Activated T-cell treated with anti-CD3 and anti-CD28 coated beads for 1 hour (primary cell): ENCODE measurements at places on chromosomes 12 and 14.

DNA sequence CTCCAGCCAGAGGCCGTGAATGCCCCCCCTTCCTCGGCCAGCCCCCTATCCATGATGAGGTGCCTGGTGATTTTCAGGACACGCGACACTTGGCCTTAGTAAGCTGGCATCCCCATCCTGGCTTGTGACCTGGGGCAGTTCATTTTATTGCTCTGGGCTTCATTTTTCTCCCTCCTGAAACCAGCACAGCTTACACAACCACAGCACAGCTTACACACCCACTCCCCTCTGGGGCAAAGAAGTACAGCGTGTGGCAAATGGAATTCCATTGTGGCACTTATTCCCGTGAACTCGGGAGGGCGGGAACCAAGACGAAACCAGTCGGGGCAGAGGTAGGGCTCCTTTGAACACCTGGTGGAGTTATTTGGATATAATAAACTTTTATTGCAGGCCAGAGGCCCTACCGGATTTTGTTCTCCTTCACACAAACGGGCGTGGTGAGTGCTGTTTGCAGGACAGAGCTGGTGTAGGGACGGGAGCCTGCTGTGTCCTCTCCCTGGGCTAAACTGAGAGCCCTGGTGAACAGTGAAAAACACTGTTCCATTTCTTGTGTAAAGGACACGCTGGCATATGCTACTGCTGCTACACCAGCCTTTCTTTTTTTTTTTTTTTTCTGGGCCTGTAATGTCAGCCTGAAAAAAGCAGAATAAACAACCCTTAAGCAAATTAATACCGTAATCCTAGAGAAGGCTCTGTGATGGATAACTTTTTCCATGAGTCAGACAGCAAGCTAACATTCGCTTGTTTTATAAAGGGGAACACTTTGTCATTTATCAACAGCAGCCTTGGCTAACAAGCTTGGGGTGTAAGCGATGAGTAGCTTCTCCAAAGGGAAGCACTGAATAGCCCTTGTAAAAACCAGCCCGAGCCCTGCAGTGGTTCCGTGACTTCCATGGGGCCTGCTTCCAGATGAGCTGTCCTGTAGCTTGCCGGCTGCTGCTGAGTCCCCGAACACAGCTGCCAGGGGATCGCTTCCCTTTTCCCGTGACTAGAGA lies 29.3 kb downstream of the CD9 start:
- no peak for DNase-seq

DNA sequence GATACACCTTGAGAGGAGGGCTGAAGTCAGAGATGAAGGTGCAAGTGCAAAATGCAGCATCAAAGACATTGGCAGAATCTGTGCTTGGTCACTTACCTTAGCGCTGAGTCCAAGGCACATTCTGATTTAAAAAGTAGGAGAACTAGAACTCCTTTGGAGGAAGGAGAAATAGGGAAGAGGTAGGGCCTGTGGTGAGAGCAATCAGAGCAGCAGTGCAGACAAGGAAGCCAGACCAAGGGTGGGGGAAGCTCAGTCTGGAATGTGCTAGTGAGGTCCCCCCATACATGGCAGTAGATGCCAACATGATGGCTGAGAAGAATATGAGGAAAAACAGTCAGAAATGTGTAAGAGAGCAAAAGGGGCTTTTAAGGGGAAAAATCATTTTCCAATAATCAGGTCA lies 206.5 kb downstream of the SSPN start:
- DNase-seq: no peak

DNA sequence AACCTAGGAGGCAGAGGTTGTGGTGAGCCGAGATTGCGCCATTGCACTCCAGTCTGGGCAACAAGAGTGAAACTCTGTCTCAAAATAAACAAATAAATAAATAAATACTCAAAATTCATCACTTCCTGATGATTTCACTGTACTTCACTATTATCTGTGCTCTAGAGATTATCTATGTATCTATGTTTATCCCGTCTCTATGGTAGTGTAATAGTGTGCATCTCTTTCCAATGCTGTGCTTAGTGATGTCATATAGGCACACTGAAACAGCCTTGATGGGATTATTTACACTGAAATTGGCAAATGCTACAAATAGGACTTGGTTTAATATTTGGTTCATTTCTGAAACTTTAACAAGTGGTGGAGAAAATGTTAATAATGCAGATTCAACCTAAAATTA lies 6.5 kb downstream of the CAPS2 start:
- DNase-seq: no peak

DNA sequence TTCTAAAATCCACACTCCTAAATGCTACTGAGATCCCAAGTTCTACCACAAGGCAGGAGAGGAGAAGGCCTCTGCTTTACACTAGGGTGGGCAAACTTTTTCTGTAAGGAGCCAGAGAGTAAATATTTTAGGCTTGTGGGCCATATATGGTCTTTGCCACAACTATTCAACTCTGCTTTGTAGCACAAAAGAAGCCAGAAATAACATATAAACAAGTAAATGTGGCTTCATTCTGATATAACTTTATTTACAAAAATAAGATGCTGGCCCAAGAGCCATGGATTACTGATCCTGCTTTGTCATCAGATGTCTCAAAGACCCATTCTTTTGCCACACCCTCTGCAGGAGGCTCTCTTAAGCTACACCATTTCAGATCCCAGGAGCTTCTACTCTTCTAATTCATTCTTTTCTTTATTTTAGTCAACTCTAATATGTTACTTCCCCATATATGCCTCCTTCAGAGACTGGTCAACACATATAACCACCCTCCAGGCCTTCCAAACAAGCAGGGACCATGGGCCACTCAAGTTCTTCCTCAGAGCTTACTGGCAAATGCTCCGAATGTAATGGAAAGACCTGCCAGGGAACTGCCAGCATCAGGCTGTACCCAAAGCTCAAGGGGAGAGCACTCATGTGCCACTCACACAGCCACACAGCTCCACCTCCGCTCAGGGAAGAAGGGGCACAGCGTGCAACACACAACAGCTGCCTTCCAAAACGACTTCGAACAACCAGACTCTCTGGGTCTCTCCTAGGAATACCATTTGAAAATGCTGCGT lies 15.6 kb downstream of the APPL2 start:
- DNase-seq: no peak

- no peak for DNase-seq
Measured at GRCh38 chr12:124727264-124727800, 136.3 kb downstream of the SCARB1 start.

DNA sequence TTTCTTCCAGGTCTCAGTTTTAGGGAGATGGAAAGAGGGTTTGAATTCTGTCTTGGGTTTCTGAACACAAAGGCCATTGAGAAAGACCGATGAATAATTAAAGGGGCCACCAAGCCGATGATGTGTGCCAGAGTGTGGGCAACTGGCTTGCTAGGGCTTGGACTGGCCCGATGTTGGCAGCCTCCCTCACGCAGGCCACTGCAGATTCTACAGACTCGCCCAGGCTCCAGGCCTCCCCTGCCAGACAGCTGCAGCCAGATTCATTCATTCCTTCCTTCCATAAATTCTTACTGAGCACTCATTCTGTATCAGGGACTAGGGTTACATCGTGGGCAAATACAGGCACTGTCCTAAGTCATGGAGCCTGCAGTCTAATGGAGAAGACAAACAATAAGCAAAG lies 34.9 kb downstream of the ACTN1 start:
- no peak for DNase-seq

DNA sequence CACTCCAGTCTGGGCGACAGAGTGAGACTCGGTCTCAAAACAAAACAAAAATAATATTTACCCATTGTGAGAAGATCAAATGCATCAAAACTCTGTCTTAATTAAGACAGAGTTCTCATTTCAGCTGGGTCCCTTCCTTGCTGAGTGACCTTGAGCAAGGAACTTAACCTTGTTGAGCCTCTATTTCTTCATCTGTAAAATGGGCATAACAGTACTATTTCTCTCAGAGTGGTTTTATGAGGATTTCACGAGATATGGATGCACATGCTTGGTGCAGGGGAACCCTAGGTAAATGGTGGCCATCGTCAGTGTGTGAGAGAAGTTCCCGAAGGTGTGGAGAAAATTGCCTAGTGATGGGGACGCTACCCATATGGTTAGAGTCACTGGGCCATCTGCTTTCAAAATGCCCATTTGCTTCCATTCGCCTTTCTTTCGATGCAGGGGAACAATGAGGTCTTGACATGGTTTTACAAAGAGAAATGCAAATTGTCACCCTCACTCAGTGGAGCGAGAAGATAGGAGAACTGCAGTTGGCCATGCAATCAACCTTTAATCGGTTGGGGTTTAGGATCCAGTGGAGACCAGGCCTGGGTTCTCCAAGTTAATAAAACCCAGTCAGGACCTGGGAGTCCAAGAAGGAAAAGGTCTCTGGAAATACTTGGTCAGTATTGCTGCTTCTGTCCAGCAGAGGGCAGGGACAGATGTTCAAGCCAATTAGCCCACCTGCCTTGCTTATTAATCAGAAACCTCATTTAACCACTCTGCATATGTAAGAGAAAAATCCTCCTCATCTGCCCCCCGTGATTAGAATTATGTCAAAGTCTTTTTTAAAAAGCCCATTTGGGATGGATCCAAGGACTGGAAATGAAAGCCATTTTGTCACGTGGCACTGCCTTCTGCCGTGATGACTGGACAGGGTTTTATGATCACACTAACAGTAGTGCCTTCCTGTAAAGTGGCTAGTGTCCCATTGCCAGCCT lies 37.2 kb downstream of the CFAP251 start:
- no peak for DNase-seq

DNA sequence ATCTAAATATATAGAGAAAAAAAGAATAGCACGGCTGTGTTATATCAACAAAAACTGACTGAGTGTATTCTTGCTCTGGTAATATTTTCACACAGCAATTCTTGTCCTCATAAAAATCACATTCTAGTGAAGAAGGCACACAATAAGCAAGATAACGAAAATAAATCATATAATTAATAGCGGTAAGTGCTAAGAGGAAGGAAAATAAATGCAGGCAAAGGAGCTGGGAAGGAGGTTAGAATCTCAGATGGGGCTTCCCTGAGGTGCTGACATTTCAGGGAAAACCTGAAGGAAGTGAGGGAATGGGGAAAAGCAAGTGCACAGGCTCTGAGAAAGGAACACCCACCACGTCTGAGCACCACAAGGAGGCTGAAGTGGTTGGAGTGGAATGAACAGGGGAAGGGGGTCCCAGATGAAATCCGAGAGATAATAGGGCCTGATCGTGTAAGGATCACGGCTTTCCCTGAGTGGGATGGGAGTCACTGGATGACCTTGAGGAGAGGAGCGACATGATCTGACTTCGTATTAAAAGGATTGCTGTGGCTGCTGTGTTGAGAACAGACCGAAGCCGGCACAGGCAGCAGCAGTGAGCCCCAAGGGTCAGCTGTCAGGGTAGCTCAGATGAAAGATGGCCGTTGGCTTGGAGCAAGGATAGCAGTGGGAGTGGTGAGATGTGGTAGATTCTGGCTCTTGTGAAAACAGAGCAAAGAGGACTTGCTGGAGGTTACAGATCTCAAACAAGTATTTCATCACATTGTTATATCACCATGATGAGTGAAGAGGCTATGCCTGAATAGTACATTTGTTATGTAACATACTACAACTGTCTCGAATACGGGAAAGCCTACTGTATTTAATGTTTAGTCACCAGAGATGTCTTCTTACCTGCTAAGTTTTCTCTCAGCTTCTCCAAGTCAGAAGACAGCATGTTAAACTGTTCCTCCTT lies 67.1 kb upstream of the VPS33A start:
- no peak for DNase-seq

GRCh38 chr14:97977651-97978261 lies 1180.6 kb downstream of the VRK1 start:
- DNase-seq: peak; percentile 64

GRCh38 chr14:87181288-87181687 lies 811.7 kb downstream of the GALC start:
- no peak for DNase-seq

DNA sequence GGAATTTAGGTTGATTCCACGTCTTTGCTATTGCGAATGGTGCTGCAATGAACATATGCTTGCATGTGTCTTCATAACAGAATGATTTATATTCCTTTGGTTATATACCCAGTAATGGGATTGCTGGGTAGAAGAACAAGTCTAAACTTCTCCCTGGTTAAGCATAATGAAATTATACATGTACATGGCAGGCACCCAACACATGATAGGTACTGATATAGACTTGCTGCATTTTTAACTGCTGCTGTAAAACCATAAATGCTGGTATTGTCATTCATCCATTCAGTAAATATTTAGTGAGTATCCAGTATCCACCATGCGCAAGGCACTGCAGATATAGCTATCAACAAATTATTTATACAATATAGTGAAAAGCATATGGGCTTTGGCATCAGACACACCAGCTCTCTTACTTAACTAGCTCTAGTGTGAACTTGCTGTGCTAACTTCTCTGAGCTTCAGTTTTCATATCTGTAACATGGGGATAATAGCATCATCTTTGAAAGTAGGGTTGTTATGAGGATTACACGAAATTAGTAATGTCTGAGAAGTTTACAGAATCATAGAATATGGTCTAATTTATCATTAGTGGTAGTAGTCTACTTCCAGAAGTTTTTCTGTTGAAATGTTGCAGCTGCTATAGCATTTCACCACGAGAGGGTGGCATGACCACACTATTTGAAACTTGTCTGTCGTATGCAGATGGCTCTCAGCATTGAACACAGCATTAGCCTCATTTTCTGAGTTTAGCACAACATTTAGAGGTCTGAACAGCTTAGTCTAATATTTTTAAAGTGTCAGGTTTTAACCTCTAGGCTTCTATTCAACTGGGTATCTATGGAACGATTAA lies 32.0 kb upstream of the SEL1L start:
- DNase-seq: no peak

- DNase-seq: no peak
Measured at GRCh38 chr12:104280111-104280510, 23.4 kb upstream of the EID3 start.

DNA sequence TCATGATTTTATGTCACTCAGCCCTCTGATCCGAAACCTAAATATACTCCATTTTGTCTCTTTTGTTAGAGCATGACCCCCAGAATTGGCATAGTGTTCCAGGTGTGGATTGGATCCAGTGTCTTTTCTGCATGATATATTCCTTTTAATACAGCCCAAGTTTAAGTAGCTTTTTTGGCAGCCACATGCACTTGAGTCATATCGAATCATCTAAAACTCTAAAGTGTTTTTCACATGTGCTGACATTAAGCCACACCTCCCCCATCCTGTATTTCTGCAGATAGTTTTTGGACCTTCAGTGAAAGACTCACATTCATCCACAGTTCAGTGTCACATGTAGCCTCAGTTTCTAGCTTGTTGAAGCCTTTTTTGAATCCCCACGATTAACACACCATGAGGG lies 30.6 kb downstream of the BORCS5 start:
- no peak for DNase-seq

- DNase-seq: no peak
Measured at GRCh38 chr14:43184540-43184939, 1322.5 kb downstream of the FSCB start.
